ENCODE measurements at places on chromosomes 1 and 21. TPM values are rescaled to one million over a fixed set of nuclear protein-coding genes. Genes with fewer than 3 reads are reported as not detected.

GRCh38 chr1:228920831-228921230 lies 185.6 kb downstream of the RHOU start:
- no peak for DNase-seq

GRCh38 chr1:68808351-68808750 lies 311.5 kb upstream of the DEPDC1 start:
- DNase-seq, result no peak

GRCh38 chr21:44630440-44630839 lies 3.5 kb downstream of the KRTAP10-9 start:
- no peak for DNase-seq

DNA sequence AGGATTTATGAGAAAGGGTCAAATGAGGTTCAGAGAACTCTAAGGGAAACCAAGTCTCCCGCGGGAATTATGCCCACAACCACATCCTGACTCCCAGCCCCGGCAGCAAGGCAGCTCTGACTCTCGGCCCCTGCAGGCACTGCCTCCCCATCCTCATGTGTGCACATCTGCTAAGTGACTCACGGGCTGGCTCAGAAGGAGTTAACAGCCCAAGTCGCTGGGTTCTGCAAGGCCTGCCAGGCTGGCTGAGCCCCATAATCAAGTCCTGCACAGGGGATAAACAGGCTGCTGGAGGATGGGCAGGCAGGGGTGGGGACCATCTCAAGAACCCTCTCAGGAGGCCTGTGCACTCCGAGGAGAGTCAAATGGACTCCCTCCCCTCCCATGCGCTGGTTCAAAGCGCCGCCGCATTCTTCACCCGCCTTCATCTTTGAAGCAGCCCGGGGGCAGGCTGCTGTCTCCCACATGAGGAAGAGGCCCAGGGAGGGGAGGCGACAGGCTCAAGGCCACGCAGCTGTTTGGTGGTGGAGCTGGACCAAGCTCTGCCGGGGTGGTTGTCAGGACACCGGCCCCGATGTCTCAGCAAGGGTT lies 344.3 kb downstream of the MATN1 start:
- no peak for DNase-seq

DNA sequence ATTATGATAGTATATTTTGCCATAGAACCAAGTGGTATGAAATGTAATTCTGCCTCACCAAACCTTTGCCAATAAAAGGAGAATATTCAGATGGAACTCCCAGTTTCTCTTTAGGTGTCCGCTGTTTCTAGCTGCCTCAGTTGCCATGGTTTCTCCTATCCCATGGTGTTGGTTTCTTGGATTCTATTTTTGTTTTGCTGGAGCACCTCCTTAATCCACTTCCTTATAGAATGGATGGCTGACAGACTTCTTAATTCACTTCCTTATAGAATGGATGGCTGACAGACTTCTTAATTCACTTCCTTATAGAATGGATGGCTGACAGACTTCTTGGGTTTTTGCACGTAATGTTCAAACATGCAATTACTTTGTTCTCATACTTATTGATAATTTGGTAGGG lies 43.7 kb downstream of the ADARB1 start:
- DNase-seq, result no peak

GRCh38 chr21:42581993-42582786 lies 68.5 kb downstream of the SLC37A1 start:
- peak; percentile 45 for DNase-seq

Gene DNASE2B
- 13.1 TPM for total RNA-seq

- no peak for DNase-seq
Measured at GRCh38 chr21:34576041-34576511, 38.8 kb downstream of the RCAN1 start.

Gene DLGAP3
- 0.54 TPM for total RNA-seq

Gene EFNA1
- total RNA-seq, result 177 TPM

Gene LHX4
- total RNA-seq, result not detected

Data from upper lobe of left lung (tissue), 6 donors.